Activated naive CD8-positive, alpha-beta T cell treated with anti-CD3 and anti-CD28 coated beads, Interleukin-2, amount 50 U/mL, for 24 hours (primary cell): ENCODE measurements at places on chromosomes 3 and 15.

DNA sequence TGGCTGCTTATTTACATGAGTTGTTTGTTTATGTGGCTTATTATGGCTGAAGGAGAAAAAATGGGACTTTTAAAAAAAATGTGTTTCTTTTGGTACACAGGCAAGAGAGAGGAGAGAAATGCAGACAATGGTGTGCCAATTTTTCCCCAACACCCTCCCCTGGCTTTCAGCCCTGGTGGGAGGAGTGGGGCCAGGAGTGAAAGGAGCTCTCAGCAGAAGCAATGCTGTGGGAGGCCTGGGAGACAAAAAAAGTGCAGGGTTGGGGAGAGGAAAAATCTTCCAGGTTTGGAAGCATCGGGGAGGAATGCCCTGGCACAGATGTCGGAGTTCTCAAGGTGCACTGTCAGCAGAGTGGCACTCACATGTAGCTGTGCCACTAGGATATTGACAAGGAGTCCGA is 117.7 kb upstream of the FOXB1 start:
- no peak for DNase-seq

DNA sequence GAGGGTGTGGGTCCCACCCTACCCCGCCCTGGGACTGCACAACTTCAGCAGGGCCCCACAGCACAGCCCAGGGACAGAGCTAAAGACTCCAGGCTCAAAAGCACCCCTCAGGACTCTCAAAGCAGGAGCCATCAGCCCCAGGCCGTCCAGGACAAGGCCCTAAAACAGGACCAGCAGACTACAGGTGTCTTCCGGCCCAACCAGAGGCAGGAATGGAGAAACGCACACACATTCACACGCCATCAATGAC is 26.1 kb downstream of the ATRIP start:
- DNase-seq: no peak

- DNase-seq: no peak
Measured at GRCh38 chr3:172279191-172279640, 169.0 kb downstream of the GHSR start.

GRCh38 chr15:70259028-70259424 is 161.3 kb upstream of the TLE3 start:
- DNase-seq: no peak

GRCh38 chr15:83943849-83944404 is 290.0 kb downstream of the ADAMTSL3 start:
- DNase-seq: no peak

GRCh38 chr3:97996988-97997387 is 24.8 kb upstream of the RIOX2 start:
- DNase-seq: no peak

- DNase-seq: no peak
Measured at GRCh38 chr15:51814606-51815005, 14.8 kb upstream of the TMOD3 start.

DNA sequence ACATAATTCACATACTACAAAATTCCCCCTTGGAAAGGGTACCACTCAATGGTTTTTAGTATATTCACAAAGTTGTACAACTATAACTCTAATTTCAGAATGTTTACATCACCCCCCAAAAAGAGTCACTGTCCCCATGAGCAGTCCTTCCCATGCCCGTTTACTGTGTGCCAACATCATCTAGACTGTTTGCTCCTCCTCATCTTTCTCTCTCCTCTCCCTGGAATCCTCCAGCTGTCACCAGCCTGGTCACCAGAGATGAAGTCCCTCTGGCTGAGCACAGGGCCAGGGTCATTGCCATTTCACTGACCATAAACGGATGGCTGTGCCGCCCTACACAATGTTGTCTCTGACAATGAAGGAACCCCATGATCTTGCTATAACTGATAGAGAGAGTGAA is 45.2 kb downstream of the C2CD4B start:
- DNase-seq: no peak

DNA sequence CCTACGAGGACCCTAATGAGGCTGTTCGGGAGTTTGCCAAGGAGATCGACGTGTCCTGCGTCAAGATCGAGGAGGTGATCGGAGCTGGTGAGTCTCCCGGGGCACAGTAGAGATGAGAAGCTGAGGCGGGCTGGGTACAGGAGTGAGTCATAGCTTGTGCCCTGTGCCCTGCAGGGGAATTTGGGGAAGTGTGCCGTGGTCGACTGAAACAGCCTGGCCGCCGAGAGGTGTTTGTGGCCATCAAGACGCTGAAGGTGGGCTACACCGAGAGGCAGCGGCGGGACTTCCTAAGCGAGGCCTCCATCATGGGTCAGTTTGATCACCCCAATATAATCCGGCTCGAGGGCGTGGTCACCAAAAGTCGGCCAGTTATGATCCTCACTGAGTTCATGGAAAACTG is 17.9 kb downstream of the EPHB3 start:
- no peak for DNase-seq

GRCh38 chr15:98650417-98651035 is 2.2 kb downstream of the IGF1R start:
- peak; percentile 51 for DNase-seq

GRCh38 chr15:45572617-45573016 is 14.6 kb upstream of the BLOC1S6 start:
- no peak for DNase-seq

- DNase-seq: no peak
Measured at GRCh38 chr3:154973851-154974250, 106.3 kb upstream of the MME start.

DNA sequence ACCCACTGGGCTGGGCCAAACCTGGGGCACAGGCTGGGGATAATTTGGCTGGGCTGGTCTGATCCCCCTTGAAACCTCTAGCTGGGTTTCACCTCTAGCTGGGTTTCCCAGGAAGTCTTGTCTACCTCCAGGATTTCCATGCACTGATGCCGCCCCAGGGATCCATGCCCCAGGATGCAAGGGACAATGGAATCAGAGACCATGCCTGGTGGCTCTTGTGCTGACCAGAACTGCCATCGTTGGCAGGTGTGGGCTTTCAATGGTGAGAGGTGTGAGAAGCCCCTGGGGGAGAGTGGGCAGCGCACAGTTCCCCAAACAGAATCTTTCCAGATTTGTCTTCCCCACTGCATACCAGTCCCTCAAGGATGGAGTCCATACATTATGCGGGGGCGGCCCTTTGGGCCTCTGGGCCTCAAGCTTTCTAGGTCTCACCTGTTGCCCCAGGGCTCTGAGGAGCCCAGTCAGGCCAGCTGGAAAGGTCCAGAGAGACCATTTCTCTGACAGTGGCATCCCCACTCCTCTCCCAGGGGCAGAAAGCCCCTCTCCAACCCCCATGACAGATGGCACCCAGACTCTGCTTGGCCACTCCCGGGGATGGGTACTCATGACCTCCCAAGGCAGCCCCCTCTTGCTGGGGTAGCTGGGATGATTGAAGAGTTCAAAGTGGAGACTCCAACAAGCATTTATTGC is 35.4 kb downstream of the EPHB3 start:
- DNase-seq: no peak

- DNase-seq: no peak
Measured at GRCh38 chr3:130509008-130509407, 8.0 kb upstream of the COL6A6 start.

DNA sequence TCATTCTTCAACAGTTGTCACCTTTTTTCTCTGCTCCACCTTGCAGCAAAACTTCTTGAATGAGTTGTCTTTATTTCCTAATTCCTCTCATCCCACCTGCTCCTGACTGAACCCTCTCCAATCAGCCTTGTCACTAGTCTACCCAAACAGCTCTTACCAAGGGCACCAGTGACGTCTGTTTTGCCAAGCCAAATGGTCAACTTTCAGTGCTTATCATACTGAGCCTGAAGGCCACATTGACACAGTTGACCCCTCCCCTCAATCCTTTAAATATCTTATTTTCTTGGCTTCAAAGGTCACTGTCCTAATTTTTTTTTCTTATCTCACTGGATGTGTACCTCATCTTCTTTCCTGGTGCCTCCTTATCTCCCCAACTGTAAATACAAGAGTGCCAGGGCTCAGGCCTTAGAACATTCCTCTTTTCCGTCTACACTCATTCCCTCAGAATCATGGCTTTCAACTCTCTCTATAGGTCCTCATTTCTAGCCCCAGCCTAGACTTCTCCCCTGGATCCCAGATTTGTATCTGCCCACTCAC is 43.2 kb downstream of the CMTM8 start:
- no peak for DNase-seq

GRCh38 chr3:171956181-171956683 is 83.1 kb upstream of the FNDC3B start:
- no peak for DNase-seq

DNA sequence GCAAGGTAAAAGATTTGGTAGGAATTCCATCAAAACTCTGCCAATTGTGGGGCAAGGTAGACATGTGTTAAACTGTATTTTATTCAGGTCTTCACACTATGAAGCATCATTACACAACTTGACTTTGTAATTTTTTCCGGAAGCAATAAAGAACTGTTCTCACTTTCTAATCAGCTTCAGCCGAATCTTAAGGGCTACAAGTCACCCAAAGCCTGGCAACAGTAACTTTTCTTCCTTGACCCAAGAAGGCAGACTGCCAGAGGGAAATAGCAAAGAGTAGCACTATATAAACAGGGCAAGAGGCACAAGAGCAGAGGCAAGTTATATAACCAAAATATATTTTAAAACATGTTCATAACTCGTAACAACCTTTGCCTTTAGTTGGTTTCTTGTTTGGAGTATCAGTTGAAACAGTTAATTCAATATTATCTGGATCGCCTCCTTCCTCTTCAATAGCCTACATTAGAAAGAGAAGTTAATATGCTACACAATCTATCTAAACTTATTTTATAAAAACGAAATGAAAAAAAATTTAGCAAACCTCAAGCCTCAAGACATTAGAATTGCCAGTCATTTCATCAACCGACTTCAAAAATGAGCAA is 1.4 kb downstream of the SLTM start:
- no peak for DNase-seq

- DNase-seq: no peak
Measured at GRCh38 chr15:74413350-74414080, 20.2 kb downstream of the SEMA7A start.

GRCh38 chr15:37979671-37980409 is 45.4 kb downstream of the TMCO5A start:
- DNase-seq: no peak

DNA sequence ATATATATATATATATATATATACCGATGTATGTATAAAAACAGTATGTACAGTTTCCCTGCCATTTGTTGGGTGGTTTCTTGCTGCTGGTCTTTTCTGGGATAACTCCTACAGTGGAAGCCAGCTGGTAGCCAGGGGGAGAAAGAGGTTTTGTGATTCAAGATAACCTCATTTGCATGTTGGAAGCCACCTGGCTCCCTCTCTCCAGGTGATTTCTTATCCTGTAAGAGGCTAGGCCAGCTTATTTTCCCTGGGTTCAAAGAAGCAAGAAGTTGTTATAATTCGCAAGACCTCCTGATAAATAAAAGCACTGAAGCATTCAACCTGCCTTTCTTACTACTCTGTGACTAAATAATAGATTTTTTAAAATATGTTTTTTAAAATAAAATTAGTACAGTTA is 443.3 kb downstream of the VGLL3 start:
- no peak for DNase-seq

GRCh38 chr3:55075846-55076245 is 148.0 kb upstream of the LRTM1 start:
- DNase-seq: no peak

DNA sequence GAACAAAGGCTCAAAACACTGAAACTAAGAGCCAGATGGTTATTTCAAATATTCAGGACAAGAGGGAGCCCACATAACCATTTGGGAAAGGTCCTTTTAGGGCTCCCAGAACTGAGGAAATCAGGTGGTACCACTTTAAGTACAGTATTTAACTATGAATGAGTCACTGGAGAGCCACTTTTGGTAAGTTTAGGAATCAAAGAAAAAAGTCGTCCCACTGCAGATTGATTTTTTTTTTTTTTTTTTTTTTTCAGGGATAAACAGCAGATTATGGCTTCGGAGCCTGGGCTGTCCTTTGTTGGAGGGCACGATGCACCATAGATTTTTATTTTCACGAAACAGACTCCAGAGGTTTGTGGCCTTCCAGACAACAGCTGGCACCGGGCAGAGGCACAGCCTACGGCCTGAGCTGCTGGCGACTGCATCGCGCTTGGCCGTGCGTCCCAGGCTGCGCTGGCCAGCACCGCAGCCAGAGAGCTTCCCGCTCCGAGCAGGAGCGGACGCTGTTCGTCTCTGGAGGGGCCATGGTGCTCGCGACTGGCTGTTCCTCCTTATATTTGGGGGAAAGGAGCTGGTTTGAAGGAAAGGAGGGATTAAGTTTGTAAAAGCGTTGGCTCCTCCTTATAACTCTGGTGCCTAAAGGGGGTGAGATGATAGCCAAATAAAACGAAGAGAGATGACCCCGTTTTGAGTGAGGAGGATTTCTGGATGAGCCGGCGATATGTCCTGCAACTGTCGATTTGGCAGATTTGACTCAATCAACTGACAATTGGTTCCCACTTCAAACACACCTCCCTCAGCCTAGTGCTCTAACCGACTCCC is 152.9 kb upstream of the GOLIM4 start:
- DNase-seq: no peak

- DNase-seq: no peak
Measured at GRCh38 chr3:133948131-133948810, 52.6 kb upstream of the RAB6B start.

- DNase-seq: no peak
Measured at GRCh38 chr15:88748081-88748480, 55.2 kb upstream of the ACAN start.
